Fibroblast of upper back skin (primary cell): ENCODE measurements at places on chromosomes 12 and 14.

DNA sequence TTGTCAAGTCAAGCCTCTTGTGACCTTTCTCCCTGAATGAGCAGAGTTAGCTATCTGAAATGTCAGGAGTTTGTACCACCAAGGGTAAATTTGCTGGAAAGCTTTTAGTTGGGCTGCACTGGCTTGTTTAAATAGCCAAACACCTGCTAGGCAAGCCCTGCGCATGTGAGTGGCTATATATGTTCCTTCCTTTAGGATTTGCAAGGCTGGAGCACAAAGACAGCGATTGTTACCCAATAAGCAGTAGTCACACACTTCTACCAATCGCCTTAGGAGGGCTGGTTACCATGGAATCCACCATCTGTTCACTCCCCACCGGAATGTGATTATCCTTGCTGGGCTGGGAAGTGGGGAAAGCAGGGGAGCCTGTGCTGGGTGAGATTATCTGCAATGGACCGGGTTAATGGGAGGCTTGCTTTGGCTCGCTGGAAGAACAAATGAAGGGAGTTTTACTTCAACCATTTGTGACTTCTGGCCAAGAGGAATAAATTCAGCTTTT lies 102.5 kb downstream of the FGD4 start:
- DNase-seq = peak; percentile 51

GRCh38 chr14:64704743-64705380 lies 638 bp downstream of the PLEKHG3 start:
- DNase-seq = no peak

GRCh38 chr12:115043079-115043478 lies 359.1 kb upstream of the TBX3 start:
- no peak for DNase-seq

DNA sequence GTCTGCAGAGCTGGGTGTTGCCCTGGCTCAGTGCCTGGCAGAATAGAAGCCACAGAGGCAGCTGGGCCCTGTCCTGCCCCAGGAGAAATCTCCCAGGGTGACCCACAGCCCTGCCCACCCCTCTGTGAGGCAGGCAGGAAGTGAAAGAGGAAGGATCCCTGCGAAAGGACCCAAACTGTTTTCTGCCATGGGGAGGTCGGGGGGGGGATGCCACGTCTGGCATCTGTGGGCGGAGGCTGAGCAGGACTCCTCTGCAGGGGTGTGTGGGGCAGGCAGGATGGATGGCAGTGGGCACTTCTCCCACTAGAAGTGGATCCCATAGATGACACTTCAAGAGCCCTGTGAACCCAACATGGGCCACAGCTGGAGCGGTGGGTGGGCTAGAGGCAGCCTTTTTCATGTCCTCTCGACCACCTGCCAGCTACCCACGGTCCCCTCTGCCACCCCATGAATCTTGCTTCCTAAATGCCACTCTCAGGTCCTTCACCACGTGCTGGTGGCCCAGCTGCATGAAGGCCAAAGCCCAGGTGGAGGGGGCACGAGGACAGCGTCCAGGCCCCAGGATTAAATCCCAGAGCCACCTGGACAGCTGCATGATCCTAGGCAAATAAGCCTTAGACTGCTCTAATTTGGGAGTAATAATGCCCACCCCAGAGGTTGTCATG lies 3.6 kb downstream of the PAPLN start:
- no peak for DNase-seq

DNA sequence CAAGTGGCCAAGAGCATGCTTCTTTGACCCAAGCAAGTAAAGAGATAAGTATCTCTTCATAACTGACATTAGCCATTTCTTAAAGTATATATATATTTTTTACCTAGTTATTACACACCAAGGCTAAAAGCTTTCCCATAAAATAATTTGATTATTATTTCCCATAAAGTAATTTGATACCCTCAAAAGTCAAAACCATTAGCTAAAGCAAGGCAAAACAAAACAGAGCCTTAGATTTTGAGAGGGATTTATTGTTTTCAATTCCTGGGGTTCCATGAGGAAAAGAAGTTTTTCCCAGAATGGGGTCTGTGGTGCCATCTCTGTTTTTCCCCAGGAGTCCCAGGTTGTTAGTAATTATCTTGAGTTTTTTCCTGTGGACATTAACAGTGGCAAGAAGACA lies 125.5 kb upstream of the NUDT4 start:
- DNase-seq = no peak

GRCh38 chr14:81315341-81315740 lies 84.8 kb downstream of the STON2 start:
- DNase-seq = no peak

DNA sequence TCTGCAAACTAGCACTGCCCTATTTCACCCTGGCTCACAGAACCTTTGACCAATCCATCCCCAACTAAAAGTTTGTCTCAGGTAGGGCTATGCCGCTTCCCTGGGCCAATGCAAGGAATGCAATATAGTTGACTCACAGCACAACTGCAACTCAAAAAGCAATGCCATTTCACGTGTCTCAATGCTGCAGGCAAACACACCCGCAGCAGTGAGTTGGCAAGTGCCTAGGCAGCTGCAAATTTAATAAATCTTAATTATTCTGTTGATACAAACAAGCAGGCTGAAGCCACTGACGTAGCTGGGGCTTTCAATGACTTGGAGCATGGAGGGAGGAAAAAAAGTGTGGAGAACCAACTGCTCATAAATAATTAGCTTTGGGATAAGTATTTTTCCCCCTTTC lies 87.9 kb downstream of the SYNE3 start:
- no peak for DNase-seq

DNA sequence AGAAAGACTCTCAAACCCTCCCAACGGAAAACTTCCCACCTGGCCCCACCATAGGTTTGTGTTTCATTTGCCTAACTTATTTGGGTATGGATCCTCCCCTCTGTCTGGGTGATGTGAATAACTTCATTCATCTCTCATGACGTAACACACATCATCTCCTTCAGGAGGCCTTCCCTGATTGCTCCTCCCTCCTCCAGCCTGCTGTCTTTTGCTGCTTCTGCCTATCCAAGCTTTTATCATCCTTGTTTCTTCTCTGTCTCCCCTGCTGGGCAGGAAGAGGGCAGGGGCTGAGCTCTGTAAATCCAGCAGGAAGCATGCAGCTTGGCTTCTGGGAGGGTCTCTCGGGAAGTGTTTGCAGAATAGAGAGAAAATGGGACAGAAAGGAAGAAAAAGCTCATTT lies 766.0 kb upstream of the TBX3 start:
- no peak for DNase-seq

GRCh38 chr12:123946152-123946515 lies 26.5 kb downstream of the CCDC92 start:
- DNase-seq = no peak
